ENCODE measurements at places on chromosomes 3 and 15. TPM values are rescaled to one million over a fixed set of nuclear protein-coding genes. Genes with fewer than 3 reads are reported as not detected.

THSD4 gene
- total RNA-seq = 0.31 TPM

SOX14 gene
- total RNA-seq = not detected

ST3GAL6 gene
- total RNA-seq = not detected

COL7A1 gene
- 0.34 TPM for total RNA-seq

C2CD4B gene
- not detected for total RNA-seq

MAP3K13 gene
- total RNA-seq = 2.0 TPM

EHHADH gene
- total RNA-seq = not detected

ZCWPW2 gene
- 3.8 TPM for total RNA-seq

TRH gene
- not detected for total RNA-seq

MCF2L2 gene
- 0.31 TPM for total RNA-seq

LMAN1L gene
- not detected for total RNA-seq

DNA sequence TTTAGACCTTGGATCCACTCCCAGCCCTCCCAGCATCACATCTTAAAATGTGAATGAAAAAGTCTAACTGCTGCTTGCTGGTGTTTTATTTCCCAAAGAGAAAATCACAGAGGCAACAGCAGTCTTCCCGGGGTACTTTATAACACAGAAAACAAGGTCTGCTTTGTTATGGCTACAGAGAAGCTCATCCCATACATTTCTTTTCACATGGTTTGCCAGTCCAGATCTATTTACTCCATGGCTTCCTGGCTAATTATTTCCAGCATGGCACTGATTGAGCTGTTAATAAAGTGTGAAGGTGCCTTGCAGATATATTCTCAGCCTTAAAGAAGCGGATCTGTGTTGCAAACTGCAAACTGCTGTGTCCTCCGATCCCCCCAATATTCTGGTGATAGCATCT, 466.1 kb upstream of the CFAP20DC start:
- no peak for DNase-seq

- DNase-seq = no peak
Measured at GRCh38 chr3:137588871-137589270, 175.2 kb upstream of the SOX14 start.

DNA sequence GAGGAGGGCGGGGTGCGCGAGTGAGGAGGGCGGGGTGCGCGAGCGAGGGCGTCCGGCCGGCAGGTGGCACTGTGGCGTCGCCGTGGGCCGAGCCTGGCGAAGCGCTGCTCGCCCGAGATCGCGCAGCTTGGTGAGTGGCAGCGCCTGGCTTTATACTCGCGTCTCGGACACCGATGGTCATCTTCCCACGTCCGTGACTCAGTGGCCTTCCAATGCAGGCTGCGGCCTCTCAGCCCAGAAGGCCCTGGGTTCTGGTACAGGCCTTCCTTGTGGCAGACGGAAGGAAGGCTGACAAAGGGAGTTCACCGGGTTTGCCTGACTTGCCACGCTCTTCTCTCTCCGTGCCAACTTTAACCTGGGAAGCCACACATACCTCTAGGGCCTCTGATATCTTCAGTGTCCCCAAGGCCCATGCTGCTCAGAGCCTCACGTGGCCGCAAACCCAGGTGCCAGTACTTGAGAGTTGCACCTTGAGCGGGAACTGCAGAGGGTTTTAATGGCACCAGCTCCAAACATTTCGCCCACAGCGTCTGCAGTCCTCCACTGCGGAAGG, 195.3 kb upstream of the LYSMD4 start:
- peak; percentile 79 for DNase-seq

DNA sequence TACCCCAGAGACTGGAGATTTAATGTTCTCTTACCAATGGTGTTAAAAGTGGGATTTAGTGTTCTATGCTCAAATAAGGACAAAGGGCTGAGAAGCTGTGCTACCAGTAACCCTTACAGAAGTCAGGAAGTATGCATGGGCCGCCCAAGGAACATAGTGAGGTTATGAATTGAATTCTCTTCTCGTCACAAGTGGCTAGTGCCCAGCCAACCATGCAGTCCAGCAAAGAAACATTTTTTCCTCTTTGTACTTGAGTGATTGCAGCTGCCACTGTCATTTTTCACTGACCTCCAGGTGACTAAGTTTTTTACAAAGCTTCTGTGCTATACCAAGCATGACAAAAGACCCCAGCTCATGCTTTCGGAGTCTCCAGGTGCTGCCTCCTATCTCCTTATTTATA, 110.6 kb upstream of the DCBLD2 start:
- DNase-seq = no peak

DNA sequence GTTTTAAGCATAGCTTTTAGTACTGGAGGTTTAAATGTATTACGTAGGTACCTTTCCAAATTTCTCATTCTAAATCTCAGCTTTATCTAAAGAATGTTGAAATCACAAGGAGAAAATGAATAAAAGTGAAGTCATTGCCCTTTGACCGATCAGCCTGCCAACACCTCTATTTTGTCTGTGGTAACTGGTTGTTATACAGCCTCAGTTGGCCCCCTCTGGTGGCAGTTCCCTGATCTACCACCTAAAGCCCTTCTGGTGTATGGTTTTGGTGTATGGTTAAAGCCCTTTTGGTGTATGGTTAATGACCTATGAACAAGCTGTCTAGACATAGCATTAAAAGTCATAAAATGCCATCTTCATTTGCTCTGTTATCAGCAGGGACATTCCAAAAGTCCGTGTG, 378.2 kb upstream of the AZI2 start:
- DNase-seq = peak; percentile 6

DNA sequence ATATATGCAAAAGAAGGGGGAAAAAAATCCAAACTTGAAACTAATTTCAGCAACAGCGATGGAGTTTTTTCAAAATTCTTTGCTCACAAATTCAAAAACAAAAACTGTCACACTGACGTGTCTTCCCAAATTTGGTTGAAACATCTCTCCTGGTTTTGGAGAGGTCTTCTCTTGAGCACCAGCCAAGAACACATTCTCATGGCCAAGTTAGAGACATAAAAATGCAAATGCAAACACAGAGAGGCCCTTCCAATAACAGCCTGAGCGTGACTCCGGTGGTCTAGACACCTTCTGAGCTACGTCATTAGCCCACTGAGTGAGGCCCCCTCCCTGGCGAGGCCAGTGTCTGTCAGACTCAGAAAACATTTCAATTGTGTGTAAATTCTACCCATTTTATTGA, 436.0 kb upstream of the PROK2 start:
- no peak for DNase-seq

GRCh38 chr3:8186213-8186612, 315.4 kb upstream of the LMCD1 start:
- no peak for DNase-seq

GRCh38 chr3:46571684-46572083, 5.6 kb upstream of the LRRC2 start:
- no peak for DNase-seq

- no peak for DNase-seq
Measured at GRCh38 chr3:126268866-126269265, 88.3 kb downstream of the KLF15 start.

GRCh38 chr3:127162947-127163645, 29.8 kb upstream of the PRR23E start:
- no peak for DNase-seq

- no peak for DNase-seq
Measured at GRCh38 chr3:17639765-17640164, 102.7 kb downstream of the TBC1D5 start.

DNA sequence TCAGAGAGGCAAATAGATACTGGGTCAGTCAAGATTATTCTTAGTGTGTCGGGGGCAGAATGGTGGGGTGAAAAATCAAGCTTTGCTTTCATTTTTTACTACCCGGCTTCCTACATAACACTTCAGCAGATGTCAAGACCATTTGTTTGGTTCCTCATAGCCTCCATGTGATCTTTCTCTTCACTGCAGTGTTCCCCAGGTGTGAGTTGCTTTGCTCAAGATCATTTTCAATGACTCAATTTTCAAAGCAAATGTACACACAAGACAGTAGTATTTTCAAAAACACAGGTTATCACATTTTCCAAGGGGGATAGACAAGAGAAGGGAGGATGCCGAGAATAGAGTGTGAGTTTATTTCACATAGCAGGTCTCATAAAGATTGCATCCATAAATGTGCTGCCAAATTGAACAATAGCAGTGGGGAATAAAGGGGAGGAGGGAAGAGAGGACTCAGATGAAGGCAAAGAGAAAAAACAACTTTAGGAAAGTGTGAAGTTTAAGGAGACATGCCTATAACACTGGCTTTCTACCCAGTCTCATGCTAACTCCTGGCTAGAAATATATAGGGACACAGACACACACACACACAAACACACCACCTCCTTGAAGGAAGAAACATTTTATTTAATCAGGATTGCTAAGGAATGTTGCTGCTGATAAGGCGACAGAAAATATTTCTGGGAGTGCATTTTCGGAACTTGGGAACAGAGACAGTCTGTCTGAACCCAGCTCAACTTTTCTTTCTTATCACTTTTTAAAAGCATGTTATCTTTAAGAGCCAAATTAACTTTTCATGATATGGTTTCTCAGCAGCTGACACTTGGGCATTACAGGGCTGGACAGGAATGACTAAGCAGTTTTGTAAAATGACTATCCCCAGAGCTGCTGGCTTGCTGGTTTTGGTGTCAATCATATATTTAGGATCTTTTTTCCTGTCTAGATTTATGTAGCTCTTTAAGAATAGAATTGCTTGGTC, 402.4 kb downstream of the RBMS3 start:
- no peak for DNase-seq

GRCh38 chr3:108029466-108029865, 61.4 kb downstream of the CD47 start:
- no peak for DNase-seq

- DNase-seq = peak; percentile 70
Measured at GRCh38 chr15:52208306-52208946, 17.2 kb upstream of the GNB5 start.

GRCh38 chr15:68418611-68419161, 13.3 kb downstream of the ITGA11 start:
- DNase-seq = no peak

Data from G401 (cell line).